ENCODE measurements at places on chromosomes 1 and 21. TPM values are rescaled to one million over a fixed set of nuclear protein-coding genes. Genes with fewer than 3 reads are reported as not detected.

The GSTM5 gene
- total RNA-seq, result 2.0 TPM

The GIPC2 gene
- 0.92 TPM for total RNA-seq

The ALPL gene
- total RNA-seq, result under 0.01 TPM

The MAP10 gene
- 0.66 TPM for total RNA-seq

The PPM1J gene
- 0.53 TPM for total RNA-seq

Data from aortic smooth muscle cell (primary cell).